Activated CD4-positive, alpha-beta T cell treated with anti-CD3 and anti-CD28 coated beads for 24 hours (primary cell): ENCODE measurements at places on chromosomes 2 and 18.

DNA sequence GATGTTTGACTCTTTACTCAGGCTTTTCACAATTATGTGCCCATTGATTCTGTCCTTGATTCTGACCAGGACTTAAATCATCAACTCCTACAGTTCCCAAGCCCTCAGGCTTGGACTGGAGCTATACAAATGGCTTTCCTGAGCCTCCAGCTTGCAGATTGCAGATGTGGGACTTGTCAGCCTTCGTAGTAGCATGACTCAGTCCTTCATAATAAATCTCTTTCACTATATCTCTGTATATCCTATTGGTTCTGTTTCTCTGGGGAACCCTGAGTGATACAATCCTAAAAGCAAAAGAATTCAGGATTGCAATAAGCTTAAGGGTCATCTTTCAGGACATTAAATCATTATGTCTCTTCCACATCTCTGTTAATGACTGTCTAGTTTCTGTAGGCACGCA, 356.6 kb downstream of the RIT2 start:
- DNase-seq = no peak

GRCh38 chr2:207072571-207072970, 93.2 kb downstream of the KLF7 start:
- DNase-seq = no peak

DNA sequence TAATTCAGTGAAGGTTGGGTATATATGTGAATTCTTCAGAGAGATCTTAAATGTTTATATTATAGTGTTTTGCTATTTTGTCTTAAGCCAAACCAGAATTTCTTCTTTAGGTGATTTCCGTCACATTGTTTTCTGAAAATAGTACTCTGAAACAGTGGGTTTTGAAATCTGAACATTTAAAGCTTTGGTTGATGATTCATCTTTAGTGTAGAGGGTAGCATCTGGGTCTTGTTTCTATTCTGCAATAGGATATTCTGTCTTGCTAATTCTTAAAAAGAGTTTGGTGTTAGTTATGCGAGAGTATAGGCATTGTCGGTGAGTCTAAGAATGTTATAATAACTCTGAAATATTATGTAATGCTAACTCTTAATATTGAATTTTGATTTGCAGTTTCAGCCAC, 69.6 kb upstream of the FAM237A start:
- no peak for DNase-seq

DNA sequence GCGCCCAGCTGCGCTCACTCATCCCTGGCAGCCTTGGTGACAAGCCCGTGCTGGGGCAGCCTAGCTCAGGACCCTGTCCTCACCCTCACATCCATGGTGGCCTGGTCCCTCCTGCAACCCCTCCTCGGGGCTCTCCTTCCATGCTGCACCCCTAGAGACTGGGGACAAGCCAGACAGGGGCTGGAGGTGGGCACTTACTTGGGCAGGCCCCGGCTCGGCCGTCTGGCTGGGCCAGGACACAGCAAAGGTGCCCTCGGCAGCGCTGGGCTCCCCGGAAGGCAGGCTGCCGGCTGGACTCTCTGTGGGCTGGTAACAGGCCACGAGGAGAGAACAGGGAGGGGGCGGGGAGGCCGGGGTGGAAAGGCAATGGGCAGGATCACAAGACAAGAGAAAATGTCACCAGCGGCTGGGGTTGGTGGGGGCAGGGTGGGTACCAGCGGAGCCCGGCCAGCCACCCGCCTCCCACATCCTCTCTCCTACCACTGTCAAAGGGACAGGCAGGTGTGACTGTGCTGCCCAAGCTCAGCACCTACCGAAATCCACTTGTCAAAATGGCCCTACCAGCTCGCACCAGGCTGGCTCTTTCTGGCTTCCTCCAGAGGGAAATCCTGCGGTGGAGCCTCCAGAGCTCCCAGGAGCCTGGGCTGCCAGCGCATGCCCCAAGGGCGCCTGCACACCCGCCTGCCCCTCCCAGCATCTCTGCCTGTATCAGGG, 54.7 kb downstream of the BIN1 start:
- DNase-seq = no peak

DNA sequence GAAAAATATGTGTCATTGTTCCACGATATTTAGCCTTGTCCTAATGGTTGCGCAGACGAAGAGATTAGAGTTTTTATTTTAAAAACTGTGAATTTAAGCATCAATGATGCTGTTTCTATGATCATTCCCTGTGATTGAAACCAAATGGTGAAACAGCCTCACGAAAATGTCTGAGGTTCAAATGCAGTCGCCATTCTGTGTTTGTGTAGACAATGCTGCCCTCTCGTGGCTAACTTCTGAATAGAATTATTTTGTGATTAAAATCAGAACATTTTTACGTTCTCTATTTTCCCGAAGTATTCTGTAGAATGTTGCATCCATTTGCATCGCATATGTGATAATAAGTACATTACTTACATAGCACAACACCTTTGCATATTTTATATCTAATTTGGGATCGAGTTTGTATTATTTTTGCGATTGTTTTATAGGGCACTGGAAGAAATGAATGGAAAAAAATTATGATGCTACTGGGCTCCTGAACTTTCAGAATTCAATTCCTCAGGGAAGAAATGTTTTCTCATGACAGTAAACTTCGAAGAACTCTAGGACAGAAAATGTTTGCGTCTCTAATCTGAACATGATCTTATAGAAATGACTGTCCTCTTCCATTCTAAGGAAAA, 54.8 kb upstream of the CREB1 start:
- DNase-seq = no peak
